Substantia nigra (tissue), 51 donors: ENCODE measurements at places on chromosomes 1 and 21.

GRCh38 chr21:37435120-37435519 is 68.5 kb downstream of the DYRK1A start:
- DNase-seq, result peak; percentile 6

DNA sequence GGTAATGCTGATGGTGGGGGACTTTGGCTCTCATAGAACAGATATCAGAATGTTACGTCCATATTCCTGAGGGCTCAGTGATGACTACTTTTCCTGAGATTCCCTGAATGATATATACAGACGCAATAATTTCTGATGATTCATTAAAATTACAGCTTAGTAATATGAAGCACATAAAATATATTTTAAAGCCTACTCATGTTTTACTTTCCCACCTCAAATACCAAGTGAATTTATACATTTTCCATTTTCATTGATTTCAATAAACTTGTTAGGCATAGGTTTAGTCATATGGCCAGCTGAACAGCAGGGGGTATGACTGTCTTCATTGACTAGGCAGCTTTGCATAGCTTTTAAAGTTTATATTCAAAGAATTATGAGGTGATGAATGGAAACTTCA is 26.2 kb upstream of the PDC start:
- no peak for DNase-seq

DNA sequence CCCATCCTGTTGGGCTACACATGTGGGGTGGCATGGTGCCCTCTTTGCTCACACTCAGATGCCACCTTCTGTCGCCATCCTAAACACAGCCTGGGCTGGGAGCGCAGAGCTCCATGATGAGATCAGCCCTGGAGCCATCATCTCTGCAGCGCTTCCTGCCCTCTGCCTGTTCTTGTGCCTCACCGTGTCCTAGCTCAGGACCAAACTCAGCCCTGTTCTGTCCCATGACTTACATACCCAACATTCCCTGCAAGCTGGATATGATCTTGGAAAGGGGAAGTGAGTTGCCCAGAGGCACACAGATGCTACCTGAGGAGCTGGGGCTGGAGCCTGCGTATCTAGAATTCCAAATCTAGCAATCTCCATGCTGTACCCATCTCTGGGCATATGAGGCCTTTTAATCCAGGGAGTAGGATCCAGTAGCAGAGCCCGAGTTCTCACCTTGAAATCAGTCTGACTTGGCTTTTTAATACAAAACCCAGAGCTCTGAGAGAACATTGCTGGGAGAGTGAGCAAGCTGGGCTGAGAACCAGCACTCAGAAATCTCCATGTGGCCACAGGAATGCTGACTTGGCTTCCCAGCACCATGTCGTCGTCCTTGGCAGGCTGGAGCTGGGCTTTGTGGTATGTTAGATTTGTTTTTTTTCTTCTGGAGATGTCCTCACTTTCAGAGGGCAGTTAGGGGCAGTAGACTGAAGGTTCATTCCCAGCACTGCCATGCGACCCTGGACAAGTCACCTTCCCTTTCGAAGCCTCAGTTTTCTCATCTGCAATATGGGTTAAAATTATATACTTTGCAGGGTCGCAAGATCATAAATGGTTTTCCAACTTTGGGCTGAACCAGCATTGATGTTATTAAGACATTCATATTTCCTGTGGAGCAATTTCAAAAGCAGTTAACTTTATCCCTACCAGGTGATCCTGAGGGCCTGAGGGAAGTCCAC is 2.6 kb downstream of the ALPL start:
- DNase-seq, result no peak

DNA sequence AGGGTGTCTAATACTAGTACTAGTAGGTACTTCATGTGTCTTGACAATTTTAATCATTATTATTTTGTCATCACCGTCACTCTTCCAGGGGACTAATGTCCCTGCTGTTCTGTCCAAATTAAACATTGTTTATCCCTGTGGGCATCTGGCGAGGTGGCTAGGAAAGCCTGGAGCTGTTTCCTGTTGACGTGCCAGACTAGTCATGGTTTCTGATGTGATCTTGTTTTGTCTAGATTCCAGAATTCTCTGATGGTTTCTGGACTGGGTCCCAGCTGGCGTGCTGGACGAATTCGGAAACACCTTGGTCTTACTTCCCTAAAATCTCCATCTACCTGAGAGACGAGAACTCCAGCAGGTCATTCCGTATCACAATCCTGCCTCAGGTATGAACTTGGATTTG is 66.1 kb upstream of the FAM3B start:
- DNase-seq, result no peak

- no peak for DNase-seq
Measured at GRCh38 chr21:42234464-42235241, 15.7 kb downstream of the ABCG1 start.

- no peak for DNase-seq
Measured at GRCh38 chr1:19450811-19451515, 34.4 kb downstream of the CAPZB start.

GRCh38 chr1:207346513-207346912 is 25.0 kb downstream of the CD55 start:
- DNase-seq, result no peak

DNA sequence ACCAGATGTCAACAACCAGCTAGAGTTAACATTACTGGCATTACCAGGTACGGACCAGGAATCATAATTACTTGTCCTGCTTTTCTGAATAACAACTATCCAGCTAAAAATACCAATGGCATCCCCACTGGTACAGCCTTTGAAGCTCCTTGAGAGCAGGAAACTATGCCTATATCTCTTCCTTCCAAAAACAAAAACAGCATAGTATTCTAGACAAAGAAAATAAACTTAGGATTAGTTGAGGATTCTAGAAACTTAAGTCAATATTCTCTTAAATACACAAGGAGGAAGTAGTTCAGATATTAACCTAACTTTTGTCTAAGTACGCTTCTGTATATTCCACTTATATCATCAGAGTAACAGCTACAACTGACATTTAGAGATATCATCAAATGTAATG is 3.0 kb downstream of the FUBP1 start:
- DNase-seq, result no peak

GRCh38 chr1:77292551-77292950 is 10.7 kb downstream of the AK5 start:
- no peak for DNase-seq

GRCh38 chr1:237562242-237562823 is 328.4 kb downstream of the ZP4 start:
- no peak for DNase-seq

DNA sequence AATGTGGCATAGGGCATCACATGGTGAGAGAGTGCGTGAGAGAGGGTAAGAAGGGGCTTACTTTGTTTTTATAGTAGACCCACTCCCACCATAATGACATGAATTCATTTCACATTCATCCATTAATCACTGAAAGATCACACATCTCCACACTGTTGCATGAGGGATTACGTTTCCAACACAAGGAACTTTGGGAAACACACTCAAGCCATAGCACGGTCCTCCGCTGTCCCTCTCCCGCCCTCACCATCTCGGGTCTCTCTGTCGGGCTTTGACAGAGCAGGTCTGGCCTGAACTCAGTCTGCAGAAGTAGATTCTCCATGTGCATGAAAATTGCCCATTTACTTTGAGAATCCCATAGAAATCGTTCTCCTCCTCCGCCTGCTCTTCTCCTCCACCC is 312.2 kb downstream of the MATN1 start:
- DNase-seq, result no peak

GRCh38 chr1:75901371-75901770 is 30.8 kb downstream of the ASB17 start:
- no peak for DNase-seq

DNA sequence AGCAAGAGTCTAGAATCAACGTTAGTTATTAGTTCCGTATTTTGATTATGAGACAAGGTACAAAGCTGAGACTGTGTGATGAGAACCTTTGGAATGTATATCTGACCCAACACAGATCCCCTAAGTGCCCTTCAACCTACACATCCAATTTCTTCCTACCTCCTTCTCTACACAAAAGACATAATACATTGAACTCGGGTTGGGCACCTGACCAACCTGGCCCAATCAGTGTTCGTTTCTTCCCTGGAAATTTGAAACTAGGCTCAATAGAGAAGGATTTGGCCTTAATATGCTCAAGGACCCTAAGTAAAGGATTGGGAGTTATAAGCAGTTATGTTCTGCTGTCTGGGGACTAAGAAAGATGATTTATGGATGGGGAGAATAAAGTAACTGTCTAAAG is 12.1 kb downstream of the ITSN1 start:
- no peak for DNase-seq

- no peak for DNase-seq
Measured at GRCh38 chr1:48789903-48790302, 13.2 kb upstream of the BEND5 start.

GRCh38 chr1:50097021-50097679 is 11.6 kb upstream of the ELAVL4 start:
- no peak for DNase-seq

GRCh38 chr21:42974832-42975820 is 764 bp downstream of the PKNOX1 start:
- DNase-seq, result peak; percentile 55

GRCh38 chr1:236165238-236165981 is 23.1 kb downstream of the GPR137B start:
- DNase-seq, result no peak

DNA sequence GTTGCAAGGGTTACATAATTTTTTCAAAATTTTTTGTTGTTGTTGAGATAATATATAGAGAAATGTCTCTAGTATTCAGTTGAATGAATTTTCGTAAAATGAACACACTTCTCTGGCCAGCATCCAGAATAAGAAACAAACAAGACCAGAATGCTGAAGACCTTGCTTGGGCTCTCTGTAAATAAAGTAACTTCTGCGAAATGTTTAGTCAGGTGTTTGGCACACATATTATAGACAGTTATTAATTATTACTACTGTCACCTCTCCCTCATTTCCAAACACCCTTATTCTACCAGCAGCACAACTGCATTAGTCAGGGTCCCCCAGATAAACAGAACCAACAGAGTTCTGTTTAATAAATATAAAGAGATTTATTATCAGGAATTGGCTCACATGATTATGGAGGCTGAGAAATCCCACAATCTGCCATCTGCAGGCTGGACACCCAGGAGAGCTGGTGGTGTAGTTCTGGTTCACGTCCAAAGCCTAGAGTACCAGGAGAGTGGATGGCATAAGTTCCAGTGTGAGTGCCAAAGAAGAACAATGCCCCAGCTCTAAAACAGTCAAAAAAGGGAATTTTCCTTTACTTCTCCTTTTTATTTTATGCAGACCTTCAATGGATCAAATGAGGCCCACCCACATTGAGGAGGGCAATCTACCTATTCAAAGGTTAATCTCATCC is 44.1 kb upstream of the KCND3 start:
- no peak for DNase-seq

- DNase-seq, result no peak
Measured at GRCh38 chr1:26067432-26067911, at the start of gene TRIM63. Gene TRIM63, minus strand, starts transcription at chr1:26067630. Its CDS starts 136 bp downstream, at chr1:26067494.

DNA sequence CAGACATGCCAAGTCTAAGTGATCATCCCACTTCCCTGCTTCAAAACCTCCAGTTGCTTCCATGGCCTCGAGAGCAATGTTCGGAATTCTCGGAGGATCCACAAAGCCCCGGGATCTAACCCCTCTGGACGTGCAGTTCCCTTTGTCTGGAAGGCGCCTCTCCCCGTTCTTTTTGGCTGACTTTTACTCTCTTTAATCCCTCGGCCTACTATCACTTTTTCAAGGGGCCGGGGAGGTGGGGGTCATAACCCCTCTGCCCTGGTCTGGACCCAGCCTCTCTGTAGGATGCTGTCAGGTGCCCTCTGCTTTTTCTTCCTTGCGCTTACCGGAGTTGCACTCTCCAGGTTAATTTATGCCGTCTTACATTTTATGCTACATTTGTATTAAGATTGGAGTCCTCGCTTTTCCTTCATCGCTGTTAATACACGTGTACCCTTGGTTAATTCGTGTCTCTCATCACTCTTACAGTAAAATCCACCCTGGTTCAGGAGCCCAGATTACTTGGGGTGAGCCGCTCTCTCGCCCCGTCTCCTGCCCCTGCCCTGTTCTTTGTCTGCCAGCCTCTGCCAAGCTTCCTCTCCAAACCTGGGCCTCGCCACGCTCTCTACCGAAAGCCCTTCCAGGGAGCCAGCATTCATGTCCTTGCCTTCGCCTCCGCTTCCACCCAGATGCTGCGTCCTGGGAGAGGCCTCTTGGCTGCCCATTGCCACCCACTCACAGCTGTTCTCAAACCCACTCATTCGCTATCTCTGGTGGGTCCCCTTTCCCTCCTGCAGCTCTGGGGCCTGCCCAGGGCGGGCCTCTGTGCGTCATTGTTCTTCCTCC is 448.6 kb downstream of the CAMTA1 start:
- DNase-seq, result no peak

- DNase-seq, result no peak
Measured at GRCh38 chr1:169048043-169048442, 58.4 kb upstream of the ATP1B1 start.

DNA sequence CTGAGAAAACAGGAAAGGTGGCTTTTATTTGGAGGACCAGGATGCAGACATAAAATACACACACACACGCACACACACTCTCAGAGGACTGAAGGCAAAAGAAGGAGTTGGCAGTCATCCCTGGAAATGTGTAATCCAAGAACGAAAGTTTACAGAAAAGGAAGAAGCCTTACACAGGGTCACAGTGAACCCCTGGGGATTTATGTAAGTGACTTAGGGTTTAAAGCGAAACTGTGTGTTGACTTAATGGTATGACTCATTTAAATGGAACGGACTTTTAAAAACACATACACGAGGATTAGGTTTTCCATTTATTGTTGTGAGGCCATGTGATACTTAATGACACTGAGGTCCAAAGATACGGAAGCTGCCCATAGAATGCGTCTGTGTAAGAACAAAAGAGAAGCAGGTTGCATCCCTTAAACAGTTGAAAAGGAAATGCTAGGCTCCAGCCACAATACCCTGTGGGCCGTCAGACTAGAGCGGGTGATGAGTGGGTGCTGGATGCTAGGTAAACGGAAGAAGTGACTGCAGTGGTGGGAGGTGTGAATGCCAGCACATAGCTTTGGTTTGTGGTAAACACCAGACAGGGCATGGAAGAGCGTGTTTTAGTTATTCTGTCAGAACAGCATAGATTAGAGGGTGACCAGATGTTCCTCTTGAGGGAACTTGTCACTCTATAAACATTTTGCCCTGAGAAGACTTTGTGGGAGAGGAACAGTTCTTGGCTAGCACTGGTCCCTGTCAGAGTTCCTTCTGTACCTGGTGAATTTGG is 21.6 kb upstream of the BCL10 start:
- no peak for DNase-seq

- DNase-seq, result no peak
Measured at GRCh38 chr1:150548632-150549495, at the start of gene ADAMTSL4. Gene ADAMTSL4, plus strand, starts transcription at chr1:150549408. Its CDS starts 2,881 bp downstream, at chr1:150552289.

- DNase-seq, result no peak
Measured at GRCh38 chr1:114979278-114979891, 50.2 kb upstream of the TSHB start.

DNA sequence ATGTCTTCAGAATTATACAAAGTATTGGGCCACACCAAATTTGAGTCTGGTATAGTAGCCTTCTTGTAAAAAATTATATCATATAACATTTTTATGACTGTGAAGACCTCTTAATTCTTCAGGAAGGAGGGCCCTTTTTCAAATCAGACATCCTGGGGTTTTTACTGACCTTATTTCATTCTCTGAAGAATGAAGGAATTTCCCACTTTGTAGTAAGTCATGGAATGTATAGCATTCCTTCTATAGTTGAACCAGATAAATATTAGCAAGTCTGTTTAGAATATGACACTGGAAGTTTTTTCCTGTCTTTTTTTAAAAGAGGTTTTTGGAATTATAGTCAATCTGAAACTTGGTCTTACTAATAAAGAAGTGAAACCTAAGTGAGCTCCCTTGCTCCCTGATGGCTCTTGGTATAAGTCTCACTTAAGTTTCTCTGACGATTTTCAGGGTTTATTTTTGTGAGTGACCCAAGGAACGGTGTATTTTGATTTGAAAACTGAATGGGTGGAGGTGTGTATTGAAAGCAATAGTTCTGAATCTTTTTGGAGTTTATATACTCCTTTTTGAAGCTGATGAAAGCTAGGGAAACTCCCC is 23.7 kb downstream of the SNX27 start:
- DNase-seq, result no peak
